ENCODE measurements at places on chromosomes 2 and 18. TPM values are rescaled to one million over a fixed set of nuclear protein-coding genes. Genes with fewer than 3 reads are reported as not detected.

CASP10 gene
- 15.7 TPM for total RNA-seq

- no peak for DNase-seq
These were observed 268.2 kb upstream of the SESTD1 start for GRCh38 chr2:179532863-179533278.

XRCC5 gene
- total RNA-seq: 484 TPM

MALL gene
- 0.31 TPM for total RNA-seq

- DNase-seq: no peak
These were observed 191.7 kb downstream of the PRKCE start for GRCh38 chr2:45843136-45843535.

DNA sequence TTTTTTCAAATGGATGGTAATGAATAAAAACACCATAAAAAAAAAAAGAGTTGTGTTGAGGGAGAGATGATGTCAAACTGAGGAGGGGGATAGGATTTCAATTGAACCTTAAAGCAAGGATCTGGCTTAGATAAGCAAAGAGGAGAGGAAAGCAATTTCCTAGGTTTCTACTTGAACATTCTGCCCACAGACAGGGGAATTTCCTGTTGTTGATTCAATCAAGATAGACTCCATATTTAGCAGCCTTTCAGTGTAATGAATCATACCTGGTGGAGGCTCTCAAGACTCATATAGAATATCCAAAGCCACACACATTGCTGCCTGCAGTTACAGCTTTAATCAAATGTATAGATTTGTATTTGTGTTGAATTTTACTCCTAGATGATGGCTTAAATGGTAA is 294.4 kb upstream of the PIK3C3 start:
- DNase-seq: no peak
